AG09319 (cell line): ENCODE measurements at places on chromosomes 16 and 17.

GRCh38 chr17:66340720-66341119 lies 38.3 kb downstream of the PRKCA start:
- no peak for DNase-seq

DNA sequence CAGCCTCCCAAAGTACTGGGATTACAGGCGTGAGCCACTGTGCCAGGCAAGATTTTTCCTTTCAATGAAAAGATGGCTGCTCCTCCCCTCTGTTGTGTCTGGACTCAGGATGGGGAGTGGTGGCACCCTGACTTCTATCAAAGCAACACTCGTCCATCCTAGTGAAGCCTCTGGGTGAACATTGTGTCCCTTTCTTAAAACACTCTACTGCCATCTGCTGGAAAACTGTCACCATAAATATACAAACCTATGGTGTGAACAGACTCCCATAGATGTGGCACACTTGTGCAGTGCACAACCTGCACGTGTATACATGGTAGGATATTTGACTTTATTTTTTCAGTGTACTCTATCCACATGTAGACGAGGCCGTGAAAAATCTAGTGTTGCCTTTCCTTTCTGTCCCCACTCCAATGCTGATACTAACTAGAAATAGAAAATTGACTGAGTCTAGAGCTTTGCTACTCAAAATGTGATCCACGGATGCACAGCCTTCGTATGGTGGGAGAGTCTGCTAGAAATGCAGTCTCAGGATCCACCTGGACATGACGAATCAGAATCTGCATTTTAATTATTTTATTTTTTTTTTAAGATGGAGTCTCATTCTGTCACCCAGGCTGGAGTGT lies 55.9 kb upstream of the PLCG2 start:
- peak; percentile 55 for DNase-seq

DNA sequence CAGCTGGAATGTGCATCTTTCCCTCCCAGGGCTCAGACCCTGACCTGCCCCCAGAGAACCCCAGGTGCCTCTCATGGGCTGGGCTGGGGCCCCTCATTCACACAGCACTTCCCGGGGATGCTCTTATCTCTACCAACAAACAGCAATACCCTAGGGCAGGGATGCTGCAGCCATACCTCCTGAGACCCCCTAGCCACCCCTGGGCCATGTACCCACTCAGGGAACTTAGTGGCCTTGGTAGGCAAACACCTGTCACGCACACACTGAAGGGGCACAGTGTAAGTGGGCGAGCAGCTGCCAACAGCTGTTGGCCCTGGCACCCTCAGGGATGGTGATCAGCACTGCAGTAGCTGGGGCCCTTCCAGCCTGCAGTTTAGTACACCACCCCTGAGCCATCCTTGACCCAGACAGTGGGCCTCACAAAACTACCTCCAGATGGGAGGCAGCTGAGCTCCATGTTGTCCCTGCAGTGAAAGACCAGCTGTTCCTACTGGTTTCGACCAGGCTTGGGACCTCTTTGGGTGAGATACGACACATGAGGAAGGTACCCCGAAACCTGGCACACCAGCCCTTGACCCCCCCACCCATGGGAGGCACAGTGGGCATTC lies 1723.6 kb downstream of the TP53TG3F start:
- no peak for DNase-seq

- no peak for DNase-seq
These were observed 70.1 kb downstream of the NLK start for GRCh38 chr17:28112606-28113005.

DNA sequence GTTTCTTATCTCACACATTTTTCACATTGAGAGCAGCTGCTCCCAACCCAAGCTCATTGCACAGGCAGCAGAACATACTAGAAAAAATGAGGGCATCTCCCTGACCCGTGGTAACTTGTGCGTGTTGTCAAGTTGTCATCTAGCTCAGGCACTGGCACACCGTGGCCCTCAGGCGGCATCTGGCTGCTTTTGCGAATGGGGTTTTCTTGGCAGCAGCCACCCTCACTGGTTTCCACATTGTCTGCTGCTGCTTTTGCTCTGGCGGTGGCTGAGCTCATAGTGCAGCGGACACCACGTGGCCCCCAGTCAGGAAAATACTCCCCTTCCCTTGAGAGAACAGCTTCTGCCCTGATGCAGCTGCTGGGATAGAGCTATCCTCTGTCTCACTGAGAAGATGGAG lies 9.4 kb upstream of the TEDC2 start:
- DNase-seq, result no peak

- no peak for DNase-seq
These were observed 18.7 kb downstream of the RBFOX3 start for GRCh38 chr17:79592198-79592597.

- no peak for DNase-seq
These were observed 793 bp upstream of the IRX3 start for GRCh38 chr16:54287131-54288029.

- no peak for DNase-seq
These were observed 73.3 kb downstream of the XYLT1 start for GRCh38 chr16:17397499-17397891.

- DNase-seq, result no peak
These were observed 690 bp downstream of the RHOT1 start for GRCh38 chr17:32142857-32143526.
